ENCODE measurements at places on chromosomes 5 and 9.

GRCh38 chr5:128645581-128645980, 107.5 kb upstream of the FBN2 start:
- no peak for DNase-seq

GRCh38 chr5:137316346-137316736, 182.8 kb downstream of the SPOCK1 start:
- DNase-seq, result peak; percentile 36

DNA sequence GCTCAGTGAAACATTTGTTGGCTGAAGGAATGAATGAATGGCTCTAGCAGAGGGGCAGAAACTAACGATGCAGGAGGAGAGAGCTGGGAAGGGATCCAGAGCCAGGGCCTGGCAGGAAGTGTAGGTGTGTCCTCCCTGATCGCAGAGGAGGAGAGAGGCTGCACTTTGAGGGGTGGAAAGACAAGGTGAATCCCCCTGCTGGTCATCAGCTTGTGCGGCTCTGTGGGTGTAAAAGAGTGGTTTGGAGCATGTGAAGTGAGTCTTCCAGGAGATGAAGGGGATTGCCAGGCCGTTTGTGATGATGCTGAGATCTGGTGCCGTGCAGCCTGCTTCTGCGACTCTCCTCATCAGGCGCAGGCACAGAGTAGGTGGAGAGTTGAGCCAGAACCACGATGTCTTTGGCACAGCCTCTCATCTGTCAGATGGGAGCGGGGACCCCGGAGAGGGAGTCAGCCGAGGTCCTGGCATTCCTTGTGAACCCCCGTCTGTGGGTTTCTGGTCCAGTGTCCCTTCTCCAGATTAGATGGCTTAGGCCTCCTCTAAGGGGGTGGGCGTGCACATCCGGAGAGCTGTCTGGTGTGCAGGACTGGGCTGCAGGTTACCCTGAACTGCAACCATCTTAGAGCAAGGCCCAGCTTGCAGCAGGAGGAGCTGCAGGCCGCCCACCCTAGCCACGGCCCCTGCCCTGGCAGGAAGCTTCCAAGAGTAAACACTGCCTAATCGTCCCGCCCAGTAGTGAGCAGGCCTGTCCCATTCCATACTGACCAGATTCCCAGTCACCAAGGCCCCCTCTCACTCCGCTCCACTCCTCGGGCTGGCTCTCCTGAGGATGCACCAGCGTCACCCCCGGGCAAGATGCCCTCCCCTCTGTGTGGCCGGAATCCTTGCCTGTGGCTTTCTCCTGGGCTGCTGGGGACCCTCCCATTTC, at the start of gene ADAMTS13:
Gene ADAMTS13 (plus strand): TSS at position 753 of the 928 bp plus-strand sequence. CDS start 77 bp downstream, at position 830.
- no peak for DNase-seq

GRCh38 chr5:138610415-138610917, 35.3 kb upstream of the HSPA9 start:
- peak; percentile 29 for DNase-seq

DNA sequence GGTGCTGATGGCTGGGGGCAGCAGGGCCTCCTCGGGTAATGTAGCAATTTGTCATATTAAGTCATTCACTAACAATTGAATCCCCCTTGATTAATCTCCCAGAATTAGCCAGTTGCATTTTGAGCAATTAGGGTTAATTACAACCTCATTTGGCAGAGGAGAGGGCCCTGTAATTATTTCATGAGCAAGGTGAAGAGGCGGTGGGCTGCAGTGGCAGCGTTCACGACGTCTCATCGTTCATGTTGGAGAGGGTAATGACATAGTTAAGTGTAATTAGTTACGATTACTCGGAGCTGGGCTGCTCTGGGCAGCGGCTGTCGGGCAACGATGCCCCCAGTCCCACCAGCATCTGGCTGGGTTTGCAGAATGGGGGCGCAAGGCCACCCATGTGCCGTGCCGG, 46.0 kb downstream of the NEK6 start:
- DNase-seq, result no peak

DNA sequence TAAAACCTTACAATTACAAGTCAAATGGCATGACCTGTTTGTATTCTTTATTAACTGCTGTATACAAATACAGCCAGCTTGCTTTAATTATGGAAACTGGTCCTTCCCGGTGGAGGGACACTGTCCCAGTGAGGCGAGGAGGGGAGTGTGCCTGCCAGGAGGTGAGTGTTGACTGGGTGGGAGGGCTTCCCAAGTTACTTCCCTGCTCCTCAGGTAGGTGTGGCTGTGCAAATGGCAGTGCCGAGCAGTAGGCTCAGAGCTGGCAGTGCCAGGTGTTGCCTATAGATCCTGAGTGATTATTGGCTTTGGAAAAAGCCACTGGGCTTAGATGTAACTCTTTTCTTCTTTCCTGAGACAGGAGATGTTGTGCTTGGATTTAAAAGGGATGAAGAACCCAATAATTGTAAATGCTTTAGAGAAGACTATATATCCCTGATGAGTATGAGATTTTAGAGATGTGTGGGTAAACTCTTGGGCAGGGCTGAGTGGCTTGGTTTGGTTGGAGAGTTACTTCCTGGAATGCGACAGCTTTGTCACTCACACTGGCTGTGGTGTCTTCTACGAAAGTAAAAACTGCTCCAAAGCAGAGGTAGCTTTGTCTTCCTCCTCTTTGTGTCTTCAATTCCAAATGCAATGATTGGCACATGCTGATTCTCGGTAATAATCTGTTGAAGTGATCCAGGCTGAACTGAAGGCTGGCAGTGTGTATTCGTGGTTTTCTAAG, 43.7 kb downstream of the GLRX start:
- no peak for DNase-seq

- DNase-seq, result no peak
Observed at GRCh38 chr9:38094165-38094564, 25.1 kb upstream of the SHB start.

GRCh38 chr9:89654025-89654662, 49.3 kb downstream of the GADD45G start:
- no peak for DNase-seq

GRCh38 chr9:91886414-91887076, 63.5 kb downstream of the ROR2 start:
- no peak for DNase-seq

- no peak for DNase-seq
Observed at GRCh38 chr9:4243113-4243512, 56.8 kb downstream of the GLIS3 start.

DNA sequence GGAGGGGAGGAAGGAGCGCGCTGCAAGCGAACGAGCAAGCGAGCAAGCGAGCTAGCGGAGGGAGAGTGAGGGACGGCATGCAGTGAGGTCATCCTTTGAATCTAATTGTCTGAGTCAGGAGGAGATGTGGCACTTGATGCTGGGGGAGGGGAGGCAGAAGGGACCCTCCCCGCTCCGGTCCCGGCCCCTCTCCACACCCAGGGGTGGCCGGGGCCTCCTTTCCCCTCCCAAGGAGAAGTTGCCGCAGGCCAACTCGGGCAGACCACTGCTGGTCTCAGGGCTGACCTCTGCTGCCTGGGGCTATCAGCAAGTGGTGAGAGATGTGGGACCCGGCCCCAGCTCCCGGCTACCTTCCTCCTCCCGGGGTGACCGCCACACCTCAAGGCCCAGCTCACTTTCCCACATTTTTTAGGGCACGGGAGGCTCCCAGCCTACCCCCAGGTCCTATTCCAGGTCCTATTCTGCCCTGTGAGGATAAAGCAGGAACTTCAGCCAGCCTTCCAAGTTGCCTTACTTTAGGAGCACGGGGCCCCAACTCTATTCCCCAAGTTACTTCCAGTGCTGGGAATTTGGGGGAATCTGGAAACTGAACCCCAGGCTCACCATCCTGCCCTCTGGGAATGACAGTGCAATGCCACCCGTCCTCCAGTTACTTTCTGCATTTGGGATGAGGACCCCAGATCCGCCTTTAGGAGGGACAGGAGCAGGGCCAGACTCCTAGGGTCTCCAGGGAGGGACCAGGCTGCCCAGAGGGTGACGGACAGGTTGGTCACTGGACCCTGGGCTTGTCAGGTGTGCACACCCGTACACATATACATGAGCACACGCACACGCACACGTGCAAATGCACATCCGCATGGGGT, 11.1 kb downstream of the CNTFR start:
- peak; percentile 67 for DNase-seq

DNA sequence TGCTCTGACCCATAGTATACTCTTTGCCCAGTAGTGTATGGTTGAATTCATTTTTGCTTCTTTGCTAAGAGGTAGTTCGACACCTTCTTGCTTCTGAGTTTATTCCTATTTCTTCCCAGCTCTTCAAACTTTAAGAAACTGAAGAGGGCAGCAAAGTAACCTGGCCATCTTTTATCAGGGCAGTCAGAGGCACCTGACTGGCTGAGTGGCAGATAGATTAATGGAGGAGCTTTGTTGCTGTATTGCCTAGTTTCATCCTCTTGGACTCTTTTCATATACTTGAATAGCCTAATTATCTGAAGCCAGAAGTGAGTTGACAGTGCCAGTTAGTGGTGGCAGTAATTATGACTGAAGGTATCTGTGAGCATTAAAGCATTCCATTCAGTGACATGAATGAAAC, 82.5 kb downstream of the UHRF2 start:
- no peak for DNase-seq

GRCh38 chr5:54088081-54088480, 222.3 kb downstream of the ARL15 start:
- peak; percentile 16 for DNase-seq

Measured in cardiac muscle cell (in vitro differentiated cells and primary cell).